Neural crest cell (in vitro differentiated cells): ENCODE measurements at places on chromosomes 7 and 10.

- DNase-seq = no peak
Measured at GRCh38 chr7:5237286-5237685, 45.5 kb upstream of the SLC29A4 start.

GRCh38 chr7:32476816-32477648, 13.1 kb downstream of the LSM5 start:
- DNase-seq = no peak

DNA sequence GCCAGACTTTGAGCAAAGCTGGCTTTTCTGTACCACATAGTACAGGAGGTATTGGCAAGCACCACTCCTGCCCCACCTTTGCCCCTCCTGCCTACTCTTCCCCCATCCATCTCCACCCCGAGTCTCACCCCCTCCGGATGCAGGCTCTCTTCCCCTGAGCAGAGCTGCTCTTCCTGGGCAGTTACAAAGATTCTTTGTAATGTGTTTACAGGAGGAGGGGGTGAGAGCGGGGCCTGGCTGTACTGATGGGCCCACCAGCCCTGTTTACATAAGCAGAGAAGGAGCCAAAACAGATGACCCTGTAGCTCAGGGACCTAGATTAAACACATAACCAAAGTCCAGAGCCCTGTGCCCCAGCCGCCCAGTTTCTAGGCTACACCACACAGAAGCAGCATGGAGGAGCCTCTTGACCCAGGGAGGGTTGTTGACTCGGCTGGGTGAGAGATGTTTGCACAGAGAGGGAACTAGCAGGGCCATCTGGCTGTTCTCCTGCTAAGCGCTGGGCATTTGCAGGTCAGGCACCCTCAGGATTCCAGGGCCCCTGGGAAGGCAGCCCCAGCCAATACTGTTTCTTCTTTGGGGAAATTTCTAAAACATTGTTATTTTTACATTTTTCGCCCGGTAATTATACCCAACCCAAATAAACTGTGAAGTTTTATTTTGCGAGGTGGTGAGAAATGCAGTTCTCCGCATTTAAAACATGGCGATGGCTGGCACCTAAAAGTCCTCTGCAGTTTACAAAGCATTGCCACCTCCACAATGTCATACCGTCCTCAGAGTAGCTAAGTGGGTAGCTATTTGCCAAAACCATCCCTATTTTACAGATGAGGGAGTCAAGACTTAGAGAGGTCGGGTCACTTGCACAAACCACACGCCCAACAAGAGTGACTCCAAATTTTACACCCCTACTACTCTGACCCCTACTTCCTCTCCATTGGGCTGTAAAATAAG, 11.4 kb upstream of the ZKSCAN1 start:
- no peak for DNase-seq

- no peak for DNase-seq
Measured at GRCh38 chr7:126657137-126657536, 595.6 kb downstream of the GRM8 start.

DNA sequence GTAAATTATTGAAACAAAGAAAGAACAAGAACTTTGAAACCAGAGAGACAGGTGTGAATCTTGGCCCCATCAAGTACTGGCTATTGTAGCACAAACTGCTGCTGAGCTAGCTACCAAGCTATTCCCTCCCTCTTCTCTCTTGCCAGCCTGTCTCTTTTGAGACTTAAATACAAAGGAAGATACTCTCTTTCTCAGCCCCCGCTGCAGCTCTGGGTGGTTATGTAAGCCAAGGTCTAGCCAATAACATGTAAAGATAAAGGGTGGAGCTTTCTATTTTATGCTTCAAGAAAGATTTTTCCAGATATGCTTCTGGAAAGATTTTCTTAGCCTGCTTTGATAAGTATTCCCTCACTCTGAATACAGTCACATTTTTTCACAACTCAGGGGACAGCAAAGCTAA, 17.2 kb downstream of the BAZ1B start:
- no peak for DNase-seq

DNA sequence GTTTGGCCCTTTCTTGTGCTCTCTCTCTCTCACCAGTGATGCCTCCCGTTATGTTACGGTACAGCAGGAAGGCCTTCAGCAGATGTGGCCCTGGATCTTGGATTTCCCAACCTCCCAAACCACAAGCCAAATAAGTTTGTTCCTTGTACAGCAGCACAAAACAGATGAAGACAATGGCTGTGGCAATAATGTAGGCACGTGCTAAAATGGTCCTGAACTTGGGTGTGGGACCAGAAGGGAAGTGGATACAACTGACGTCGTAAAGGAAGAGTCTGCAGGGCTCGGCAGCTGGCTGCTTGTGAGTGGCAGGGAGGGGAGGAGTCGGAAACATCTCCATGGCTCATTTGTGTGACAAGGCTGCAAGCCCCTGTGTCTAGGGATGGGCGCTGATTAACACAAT, 26.8 kb downstream of the PROSER2 start:
- DNase-seq = no peak

- no peak for DNase-seq
Measured at GRCh38 chr7:14228341-14228740, 238.9 kb upstream of the ETV1 start.

GRCh38 chr7:120521761-120522737, 249.1 kb downstream of the KCND2 start:
- DNase-seq = no peak

- DNase-seq = no peak
Measured at GRCh38 chr10:6300106-6300783, 97.5 kb downstream of the PFKFB3 start.

GRCh38 chr10:102621443-102622325, 22.6 kb upstream of the TRIM8 start:
- DNase-seq = no peak

DNA sequence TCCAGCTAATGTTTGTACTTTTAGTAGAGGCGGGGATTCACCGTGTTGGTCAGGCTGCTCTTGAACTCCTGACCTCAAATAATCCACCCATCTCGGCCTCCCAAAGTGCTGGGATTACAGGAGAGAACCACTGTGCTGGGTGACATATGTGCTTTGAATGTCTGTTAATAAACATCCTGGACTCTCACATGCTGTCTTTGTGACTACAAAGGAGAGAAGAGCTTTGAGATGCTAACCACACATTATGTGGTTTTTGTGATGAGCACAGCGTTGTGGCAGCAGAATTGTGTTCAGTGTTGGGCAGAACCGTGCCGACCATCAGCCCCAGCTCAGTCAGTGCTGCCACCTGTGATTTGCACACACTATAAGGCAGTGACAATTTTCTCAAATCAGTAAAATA, 500.1 kb upstream of the KLF6 start:
- no peak for DNase-seq

- DNase-seq = no peak
Measured at GRCh38 chr7:83677180-83677866, 28.4 kb upstream of the SEMA3E start.

- no peak for DNase-seq
Measured at GRCh38 chr10:92829786-92830377, 18.4 kb upstream of the EXOC6 start.

DNA sequence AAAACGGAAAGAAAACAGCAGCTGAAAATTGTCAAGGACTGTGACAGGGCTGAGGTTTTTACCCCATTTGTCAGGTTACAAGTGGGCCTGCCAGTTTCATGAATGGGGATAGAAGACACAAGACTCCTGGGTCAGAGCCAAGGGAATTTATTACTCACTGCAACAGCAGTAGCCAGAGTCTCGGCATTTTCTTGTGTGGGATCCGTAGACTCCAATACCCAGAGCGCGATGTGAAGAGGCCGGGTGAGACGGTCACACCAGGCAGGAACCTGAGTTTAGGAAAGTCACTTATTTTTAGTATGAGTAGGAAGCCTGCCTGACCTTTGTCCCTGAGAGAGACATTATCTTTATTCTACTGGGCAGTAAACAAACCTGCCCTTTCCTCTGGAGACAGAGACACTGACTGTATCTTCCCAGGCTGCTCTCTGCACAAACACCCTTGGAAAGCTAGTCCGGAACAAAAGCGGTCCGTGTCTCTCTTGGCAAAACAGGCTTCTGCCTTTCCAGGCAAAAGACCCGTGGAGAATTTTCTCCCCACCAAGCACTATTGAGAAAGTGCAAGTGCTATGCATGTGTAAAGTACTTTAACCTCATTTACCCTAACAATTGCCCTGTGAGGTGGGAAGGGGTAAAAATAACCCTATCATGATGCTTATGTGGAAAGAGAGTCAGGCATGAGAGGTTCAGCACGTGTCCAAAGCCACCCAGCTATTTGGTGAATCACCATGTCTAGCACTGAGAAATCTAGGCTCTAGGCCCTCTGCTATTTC, 58.4 kb downstream of the JCAD start:
- no peak for DNase-seq

DNA sequence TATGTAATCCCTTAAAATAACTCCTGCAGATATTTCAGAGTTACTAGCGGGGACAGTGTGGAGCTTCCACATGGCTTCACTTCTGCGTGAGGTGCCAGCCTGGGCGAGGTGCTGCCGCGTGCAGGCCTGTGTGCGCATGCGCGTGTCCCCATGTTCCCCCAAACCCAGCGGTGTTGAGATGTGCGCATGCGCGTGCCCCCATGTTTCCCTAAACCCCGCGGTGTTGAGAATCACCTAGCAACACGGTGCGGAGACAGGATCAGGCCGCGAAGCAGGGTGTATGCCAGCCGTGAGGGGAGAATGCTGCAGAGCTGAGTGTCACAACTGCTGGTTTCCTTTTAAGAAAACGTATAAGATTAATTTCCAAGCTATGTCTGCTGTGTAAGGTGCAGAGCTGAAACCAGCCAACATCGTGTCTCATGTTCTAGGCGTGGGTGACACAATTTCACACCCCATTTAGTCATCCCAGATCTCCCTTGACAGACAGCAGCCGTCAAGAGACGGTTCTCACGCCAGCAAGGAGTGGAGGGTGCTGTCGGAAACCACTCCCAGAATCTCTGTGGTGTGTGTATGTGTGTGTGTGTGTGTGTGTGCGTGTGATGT, 71.9 kb upstream of the ADARB2 start:
- DNase-seq = no peak

- DNase-seq = no peak
Measured at GRCh38 chr7:140685407-140686087, 11.0 kb upstream of the NDUFB2 start.

- DNase-seq = no peak
Measured at GRCh38 chr7:28729281-28729680, 228.8 kb downstream of the TRIL start.

GRCh38 chr7:115153769-115154477, 232.0 kb downstream of the MDFIC start:
- DNase-seq = no peak

GRCh38 chr10:131993275-131993674, 11.6 kb upstream of the BNIP3 start:
- no peak for DNase-seq

- DNase-seq = no peak
Measured at GRCh38 chr7:101626758-101627157, 2.3 kb downstream of the MYL10 start.

DNA sequence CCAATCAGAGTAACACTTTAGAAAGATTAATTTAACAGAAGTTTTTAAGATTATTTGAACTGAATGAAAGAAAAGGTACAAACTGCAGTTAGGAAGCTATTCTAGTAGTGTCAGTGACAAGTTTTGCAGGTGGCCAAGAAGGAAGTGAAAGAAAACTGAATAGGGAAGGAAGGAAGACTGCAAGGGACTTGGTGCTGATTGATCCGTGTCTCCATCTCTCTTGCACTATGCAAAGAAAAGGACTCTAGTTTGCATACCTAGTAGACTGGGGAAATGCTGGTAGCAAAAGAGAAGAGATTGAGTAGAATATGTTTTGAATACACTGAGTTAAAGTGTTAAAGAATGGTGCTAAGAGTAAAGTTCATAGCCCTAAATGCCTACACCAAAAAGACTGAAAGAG, 33.0 kb downstream of the OR6V1 start:
- DNase-seq = no peak

- DNase-seq = no peak
Measured at GRCh38 chr10:77357185-77357584, 280.4 kb downstream of the KCNMA1 start.

- DNase-seq = no peak
Measured at GRCh38 chr7:70193514-70193913, 595.2 kb downstream of the AUTS2 start.

DNA sequence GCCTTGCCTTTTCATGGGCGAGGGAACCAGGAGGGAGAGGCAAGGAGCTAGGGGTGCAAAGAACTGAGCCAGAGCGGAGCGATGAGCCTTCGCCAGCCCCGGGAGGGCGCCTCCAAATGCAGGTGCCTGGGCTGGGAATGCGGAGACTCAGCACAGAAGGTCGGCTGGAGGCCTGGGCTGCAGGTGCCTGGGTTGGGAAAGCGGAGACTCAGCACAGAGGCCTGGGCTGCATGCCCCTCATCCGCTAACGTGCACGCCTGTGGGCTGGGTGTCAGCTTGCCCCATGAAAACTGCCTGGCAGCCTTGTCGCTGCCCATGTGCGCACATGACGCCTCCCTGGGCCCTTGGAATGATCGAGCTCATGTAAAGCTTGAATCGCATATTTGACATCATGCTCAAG, 51.8 kb downstream of the POM121L12 start:
- DNase-seq = no peak

DNA sequence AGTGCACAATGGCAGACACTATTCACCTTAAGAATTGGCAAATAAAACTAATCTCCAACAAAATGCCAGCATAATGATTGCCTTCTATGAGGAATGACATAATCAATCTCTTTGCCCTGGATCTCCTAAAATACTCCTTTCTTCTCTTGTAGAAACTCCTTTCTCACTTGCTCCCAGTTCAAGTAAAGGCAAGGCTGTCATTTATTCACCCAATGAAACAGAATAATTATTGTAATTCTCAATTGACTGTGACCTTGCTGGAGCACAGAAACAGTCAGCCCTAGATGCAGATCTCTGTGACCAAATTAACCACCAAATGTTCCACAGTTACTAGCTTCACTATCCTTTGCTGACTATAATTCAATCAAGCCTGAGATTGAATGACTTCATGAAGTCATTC, 99.3 kb downstream of the SEMA3C start:
- DNase-seq = no peak

GRCh38 chr10:44756216-44756615, 154.9 kb upstream of the TMEM72 start:
- no peak for DNase-seq

- DNase-seq = no peak
Measured at GRCh38 chr7:111098926-111099250, 8.0 kb downstream of the LRRN3 start.
